ENCODE measurements at places on chromosomes 4 and X. TPM values are rescaled to one million over a fixed set of nuclear protein-coding genes. Genes with fewer than 3 reads are reported as not detected.
A peak's percentile ranks its signal among the peaks of the same experiment; 100 is the strongest.

GRCh38 chr4:174279433-174280155 lies 3.9 kb downstream of the FBXO8 start:
- no peak for DNase-seq

DNA sequence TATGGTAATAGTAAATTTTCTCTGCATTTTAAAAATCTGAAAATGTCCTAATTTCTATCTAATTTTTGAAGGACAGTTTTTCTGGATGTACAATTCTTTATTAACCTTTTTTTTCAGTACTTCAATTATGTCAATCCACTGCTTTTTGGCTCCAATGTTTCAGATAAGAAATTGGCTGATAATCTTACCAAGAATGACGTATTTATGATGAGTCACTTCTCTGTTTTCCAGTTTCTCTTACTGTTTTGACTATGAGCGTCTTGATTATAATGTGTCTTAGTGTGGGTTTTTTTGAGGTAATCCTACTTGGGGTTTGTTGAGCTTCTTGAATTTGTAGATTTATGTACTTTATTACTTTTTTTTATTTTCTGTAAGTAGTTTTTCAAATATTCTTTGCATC lies 47.2 kb downstream of the UGT2B11 start:
- DNase-seq: no peak

The HS6ST2 gene
- not detected for total RNA-seq

DNA sequence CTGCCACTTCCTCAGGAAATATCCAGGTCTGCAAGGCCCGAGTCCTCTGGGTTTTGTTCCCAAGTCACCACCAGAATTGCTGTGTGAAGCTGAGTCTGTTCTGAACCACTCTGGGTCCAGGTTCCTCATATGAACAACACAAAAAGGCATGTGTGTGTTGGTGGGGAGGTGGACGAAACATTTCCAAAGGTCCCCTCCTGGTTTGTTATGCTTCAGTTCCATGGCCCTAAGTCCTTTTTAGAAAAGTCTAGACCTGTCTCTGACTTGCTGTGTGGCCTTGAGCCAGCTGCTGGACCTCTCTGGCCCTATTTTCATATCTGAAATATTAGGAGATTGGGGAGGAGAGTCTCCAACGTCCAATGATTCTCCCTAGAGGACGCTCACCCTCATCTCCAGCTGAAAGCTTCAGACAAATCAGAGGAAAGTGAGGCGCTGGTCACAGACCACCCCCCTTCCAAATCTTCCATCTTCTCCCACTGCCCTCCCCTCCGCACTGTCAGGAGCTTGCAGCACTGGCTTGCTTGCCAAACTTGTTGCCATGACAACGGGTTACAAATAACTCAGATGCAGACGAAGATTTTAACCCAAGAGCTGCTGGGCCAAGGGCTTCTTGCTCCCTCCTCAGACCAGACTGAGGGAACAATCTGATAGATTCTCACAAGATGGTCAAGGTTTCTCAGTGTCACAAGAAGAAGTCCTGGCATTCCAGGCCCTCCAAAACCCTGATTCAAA lies 64.5 kb downstream of the SMC1A start:
- no peak for DNase-seq

DNA sequence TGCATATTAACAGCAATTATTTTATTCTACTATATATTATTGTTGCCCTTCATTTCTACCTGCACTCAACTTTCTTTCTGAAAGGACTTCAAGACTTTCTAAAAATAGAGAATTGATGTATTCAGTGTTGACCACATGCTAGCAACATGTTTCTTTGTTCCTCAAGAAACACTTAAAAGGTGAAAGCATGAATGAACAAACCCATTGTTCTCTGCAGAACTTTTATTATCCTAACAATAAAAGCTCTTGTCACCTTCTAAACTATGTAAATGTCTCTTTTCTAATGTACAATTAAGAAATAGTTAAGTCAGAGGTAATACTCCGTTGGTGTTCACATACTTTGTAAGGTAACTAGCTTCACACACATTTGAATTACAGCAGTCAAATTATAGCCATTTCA lies 638.7 kb downstream of the FSTL5 start:
- no peak for DNase-seq

DNA sequence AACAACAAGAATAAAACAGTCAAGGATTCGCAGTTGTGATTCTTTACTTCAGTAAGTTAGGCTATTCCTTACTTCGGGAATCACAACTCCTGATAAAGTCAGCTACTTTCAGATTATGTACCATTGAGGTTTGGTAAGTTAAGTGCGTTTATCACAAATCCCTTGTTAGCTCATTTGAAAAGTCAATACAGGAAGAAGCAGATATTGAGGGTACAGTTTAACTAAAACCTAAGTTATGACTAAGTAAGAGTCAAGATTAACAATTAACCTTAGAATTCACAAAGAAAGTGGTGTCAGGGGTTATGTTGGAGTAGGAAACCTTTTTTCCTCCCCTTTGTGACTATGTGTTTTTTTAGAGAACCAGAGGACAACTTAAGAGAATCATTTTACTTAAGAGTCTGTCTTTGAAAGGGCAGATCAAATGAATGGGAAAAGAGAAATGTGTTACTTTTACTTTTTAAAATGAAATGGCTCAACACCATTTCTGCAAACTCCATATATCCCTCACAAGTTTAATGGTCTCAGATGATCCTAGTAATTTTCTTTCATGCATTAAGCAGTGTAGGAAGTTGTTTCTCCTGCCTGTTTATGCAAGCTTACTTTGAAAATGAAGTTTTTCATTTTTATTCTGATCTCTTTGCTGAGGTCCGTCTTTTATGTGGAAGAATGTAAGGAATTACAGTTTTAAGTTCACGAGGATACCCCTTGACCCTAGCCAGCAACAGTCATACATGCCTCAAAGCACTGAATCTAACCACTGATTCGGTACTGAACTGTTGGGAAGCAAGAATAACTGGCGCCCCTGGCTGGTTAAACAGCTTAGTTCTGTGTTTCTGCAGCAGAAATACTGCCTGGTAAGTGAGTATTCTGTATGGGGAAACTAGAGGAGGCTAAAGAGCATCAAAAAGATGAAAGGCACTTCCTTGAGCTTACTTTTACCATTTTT lies 211.7 kb downstream of the SLC4A4 start:
- DNase-seq: no peak

DNA sequence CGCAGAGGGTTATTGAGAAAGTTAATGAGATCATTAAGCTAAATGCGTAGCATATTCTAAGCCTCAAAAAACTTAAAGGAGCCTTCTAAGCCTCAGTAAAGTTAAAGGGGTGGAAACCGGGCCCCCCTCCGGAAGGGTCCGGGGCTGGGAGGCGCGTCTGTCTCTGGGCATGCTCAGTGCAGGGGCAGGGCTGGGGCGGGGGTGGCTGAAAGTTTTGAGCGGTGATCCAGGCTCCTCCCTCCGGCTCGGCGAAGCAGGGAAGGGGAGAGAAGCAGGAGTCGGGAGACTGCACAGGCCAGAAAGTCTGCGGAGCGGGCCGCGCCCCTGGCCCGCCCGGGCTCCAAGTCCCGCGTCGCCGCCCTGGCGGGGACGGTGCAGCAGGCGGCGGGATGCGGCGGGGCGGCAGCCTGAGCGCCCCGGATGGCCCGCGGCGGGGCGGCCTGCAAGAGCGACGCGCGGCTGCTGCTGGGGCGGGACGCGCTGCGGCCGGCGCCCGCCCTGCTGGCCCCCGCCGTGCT lies at the start of gene EVC:
Gene EVC, plus strand, starts transcription at position 241 of the 518 bp plus-strand sequence. Its CDS starts 180 bp downstream, at position 421.
- DNase-seq: peak; percentile 52

DNA sequence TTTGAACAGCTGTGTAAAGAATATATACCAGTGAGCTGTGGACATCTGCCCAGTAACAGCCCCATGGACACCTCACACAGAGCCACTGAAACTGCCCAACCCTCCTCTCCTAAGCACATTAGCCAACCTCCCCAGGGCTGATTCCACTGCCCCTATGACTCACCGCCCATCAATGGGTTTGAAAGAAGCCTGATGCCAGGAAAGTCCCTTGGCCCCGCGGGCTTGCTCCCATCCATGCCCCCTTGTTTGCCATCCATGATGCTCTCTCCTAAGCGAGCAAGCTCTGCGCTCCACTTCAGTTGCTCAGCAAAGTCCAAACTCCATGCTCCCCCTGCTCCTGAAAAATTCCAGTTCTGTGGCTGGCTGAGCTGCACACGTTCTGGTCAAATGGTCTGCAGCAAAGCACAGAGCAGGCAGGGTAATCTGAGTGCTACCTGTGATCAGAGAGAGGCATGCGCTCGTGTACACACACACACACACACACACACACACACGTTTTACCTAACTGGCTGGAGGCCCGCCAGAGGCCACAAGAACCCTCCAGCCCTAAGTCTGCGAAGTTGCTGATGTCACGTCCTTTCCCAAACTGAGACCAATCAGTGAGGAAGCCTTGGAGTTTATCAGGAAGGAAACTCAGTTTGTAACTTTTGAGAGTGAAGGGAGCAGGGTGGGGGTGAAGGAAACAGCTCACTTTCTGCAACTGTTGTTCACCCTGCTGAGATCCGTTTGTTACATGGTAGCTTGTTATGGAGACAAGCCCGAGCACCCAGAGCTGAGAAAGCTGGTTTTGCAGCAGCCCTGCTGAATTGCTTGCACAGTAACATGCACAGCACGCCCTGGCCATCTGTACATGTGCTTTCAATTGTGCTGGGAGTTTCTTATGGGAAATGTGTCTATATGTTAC lies at the start of gene ASB9:
Gene ASB9, minus strand, starts transcription at position 466 of the 904 bp plus-strand sequence. Its CDS starts 209 bp downstream, at position 257.
- no peak for DNase-seq

The TBC1D19 gene
- total RNA-seq: 9.1 TPM

DNA sequence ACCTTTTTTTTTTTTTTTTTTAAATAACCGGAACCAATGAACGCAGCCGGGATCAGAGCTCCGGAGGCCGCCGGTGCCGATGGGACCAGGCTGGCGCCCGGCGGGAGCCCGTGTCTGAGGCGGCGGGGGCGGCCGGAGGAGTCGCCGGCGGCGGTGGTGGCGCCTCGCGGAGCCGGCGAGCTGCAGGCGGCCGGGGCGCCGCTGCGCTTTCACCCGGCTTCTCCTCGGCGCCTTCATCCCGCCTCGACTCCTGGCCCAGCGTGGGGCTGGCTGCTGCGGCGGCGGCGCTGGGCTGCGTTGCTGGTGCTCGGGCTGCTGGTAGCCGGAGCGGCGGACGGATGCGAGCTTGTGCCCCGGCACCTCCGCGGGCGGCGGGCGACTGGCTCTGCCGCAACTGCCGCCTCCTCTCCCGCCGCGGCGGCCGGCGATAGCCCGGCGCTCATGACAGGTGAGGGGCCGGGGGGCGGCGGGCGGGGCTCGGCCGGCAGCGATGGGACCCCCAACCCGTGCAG lies 337 bp downstream of the STIM2 start:
- no peak for DNase-seq

GRCh38 chr4:12421364-12421763 lies 992.7 kb upstream of the HS3ST1 start:
- DNase-seq: no peak

GRCh38 chr4:6468376-6468775 lies 4.0 kb downstream of the PPP2R2C start:
- DNase-seq: no peak

The CDKL5 gene
- total RNA-seq: 17.2 TPM

DNA sequence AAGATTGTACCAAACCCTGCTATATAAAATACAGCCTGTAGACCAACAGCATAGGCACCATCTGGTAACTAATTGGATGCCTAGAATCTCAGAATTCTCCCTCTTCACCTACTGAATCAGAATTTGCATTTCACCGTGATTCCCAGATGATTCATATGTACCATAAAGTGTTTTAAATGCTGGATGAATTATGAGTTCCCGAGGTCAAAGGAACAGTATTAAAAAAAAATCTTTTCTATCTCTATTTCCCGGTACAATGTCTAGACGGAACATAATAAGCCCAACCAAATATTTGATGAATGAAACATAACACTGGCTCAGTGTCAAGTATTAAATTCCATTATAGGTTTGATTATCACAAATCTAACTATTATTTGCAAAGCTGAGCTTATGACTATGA lies 280.0 kb downstream of the ANKRD50 start:
- no peak for DNase-seq

DNA sequence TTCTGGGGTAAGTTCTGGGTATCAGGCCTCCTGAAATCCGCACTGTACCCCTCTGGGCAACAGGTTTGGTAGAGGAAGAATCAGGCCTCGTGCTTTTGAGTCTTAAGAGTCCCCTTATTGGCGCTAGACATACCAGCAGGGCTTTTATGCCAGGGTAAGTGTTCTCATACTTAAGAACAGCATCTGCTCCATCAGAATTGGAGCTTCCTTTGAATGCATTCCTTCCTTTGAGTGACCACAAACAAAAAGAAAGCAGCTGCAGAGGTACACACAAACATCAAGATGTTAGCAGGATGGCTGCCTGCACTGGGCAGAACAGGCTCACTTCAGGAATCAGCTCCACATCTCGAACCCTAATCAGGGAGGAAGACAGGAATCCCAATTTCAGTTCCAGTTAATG lies 156.8 kb downstream of the MGST2 start:
- no peak for DNase-seq

DNA sequence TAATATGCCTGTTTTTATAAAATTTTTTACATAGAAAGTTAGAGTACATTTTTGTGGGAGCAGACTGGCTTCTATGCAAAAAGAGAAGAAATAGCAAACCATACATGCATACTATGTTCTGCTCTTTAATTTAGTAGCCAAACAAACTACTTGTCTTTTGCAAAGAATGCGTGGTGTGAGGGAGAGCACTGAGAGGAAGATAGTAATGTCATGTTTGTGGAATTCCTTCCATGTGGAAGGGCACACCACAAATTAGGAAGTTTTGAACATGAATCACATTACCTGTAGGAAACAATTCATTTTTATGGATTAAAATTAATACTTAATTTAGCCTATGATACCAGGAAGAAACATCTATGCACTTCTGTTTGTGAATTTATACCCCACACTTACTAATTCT lies 1529.1 kb upstream of the ADGRL3 start:
- no peak for DNase-seq

The SSX2 gene
- total RNA-seq: not detected

- DNase-seq: no peak
These were observed 300.4 kb upstream of the RPS6KA3 start for GRCh38 chrX:20567108-20567507.

DNA sequence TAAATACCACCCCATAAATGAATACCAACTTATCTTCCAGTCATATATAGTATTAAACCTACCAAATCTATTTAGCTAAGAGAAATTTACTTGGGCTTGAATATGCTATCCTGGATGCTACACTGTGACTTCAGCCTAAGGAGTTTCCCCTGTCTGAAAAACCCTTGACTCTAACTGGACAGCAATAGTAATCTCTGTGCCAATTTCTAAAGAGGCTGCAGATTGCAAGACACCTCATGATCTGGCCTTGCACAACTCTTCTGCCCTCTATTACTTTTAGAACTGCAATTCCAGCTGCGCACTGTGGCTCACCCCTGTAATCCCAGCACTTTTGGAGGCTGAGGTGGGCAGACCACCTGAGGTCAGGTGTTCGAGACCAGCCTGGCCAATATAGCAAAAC lies 371.5 kb downstream of the KCNIP4 start:
- DNase-seq: no peak

The DIAPH2 gene
- total RNA-seq: 42.4 TPM

The EXOC1L gene
- total RNA-seq: not detected

- no peak for DNase-seq
These were observed 144.6 kb downstream of the SOX3 start for GRCh38 chrX:140360284-140360683.

The ERAS gene
- total RNA-seq: not detected

DNA sequence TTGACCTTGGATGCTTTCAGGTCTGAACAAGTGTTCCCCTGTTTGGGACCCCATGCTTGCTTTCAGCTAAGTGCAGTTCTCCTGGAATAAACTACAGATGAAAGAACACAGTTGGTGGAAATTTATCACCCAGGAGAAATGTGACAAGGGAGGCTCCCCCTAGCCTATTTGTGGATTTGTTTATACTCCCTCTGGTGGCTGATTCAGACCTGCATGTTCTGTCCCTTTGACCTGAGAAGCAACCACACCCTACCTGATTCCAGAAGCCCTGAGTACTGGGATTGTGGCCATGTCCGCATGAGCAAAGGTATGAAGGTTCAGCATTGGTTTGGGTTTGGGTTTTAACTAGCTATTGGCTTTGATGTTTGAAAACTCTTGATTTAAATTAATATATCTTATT lies 440.9 kb downstream of the MID1IP1 start:
- no peak for DNase-seq

The GAGE12J gene
- total RNA-seq: not detected

Measured in thoracic aorta (tissue), 2 donors.